ENCODE measurements at places on chromosomes 11 and 22. TPM values are rescaled to one million over a fixed set of nuclear protein-coding genes. Genes with fewer than 3 reads are reported as not detected.

- no peak for DNase-seq
Observed at GRCh38 chr11:22797047-22797446, 32.6 kb downstream of the SVIP start.

GRCh38 chr11:19714387-19715363, 2.0 kb downstream of the NAV2 start:
- peak; percentile 75 for DNase-seq

- no peak for DNase-seq
Observed at GRCh38 chr11:65503949-65504673, 5.3 kb downstream of the MALAT1 start.

Gene CHCHD10
- 1,316 TPM for total RNA-seq

Gene TRPM5
- total RNA-seq: not detected

Gene PLA2G6
- 16.4 TPM for total RNA-seq

- no peak for DNase-seq
Observed at GRCh38 chr11:66476841-66477251, 3.4 kb upstream of the DPP3 start.

GRCh38 chr22:20807315-20807752, 33.4 kb downstream of the SERPIND1 start:
- DNase-seq: no peak

Measured in right cardiac atrium (tissue), 5 donors.